ENCODE measurements at places on chromosomes 6 and 20. TPM values are rescaled to one million over a fixed set of nuclear protein-coding genes. Genes with fewer than 3 reads are reported as not detected.

DNA sequence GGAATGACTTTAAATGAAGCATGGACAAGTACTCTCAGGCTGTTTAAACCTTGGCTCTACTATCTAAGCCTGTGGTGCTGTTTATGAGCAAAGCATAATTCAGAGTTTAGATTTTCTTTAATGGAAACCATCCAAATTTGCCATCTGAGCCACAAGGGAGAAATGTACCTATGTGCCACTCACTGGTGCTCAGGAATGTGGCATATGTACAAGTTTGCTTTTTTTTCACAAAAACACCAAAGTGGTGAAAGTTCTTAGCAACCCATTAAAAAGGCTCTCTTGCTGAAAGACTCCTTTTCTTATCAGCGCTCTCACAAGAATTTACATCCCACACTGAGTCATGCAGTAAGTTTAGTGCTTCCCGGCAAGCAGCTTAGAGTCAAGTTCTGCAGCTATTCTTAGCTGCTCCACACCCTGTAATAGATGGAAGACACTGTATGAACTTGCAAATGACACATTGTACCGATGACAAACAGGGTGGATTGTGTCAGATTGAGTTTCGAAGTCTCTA, 57.3 kb upstream of the MLIP start:
- no peaks in the 10 kb centered on the region for H3K27me3 ChIP-seq
- H3K4me3 ChIP-seq = no peak overlapping the region
- no peak for DNase-seq
- no peak overlapping the region for H3K27ac ChIP-seq
- no peaks in the 10 kb centered on the region for H3K36me3 ChIP-seq

- no peak for DNase-seq
- H3K27ac ChIP-seq = no peak overlapping the region
- peaks cover 2% of the 10 kb centered on the region for H3K36me3 ChIP-seq
- H3K4me1 ChIP-seq = peaks cover 9% of the 10 kb centered on the region
- no peaks in the 10 kb centered on the region for H3K27me3 ChIP-seq
Observed at GRCh38 chr6:5529733-5530132, 268.4 kb downstream of the FARS2 start.

Gene RAET1L
- not detected for total RNA-seq

Gene DEFB116
- not detected for total RNA-seq

GRCh38 chr6:131918650-131919355, 32.4 kb downstream of the CCN2 start:
- H3K27me3 ChIP-seq = peaks cover 12% of the 10 kb centered on the region
- H3K4me1 ChIP-seq = peaks cover 9% of the 10 kb centered on the region
- no peak for DNase-seq
- H3K27ac ChIP-seq = no peak overlapping the region
- H3K4me3 ChIP-seq = no peak overlapping the region
